D341Med (cell line): ENCODE measurements at places on chromosomes 1 and 21.

DNA sequence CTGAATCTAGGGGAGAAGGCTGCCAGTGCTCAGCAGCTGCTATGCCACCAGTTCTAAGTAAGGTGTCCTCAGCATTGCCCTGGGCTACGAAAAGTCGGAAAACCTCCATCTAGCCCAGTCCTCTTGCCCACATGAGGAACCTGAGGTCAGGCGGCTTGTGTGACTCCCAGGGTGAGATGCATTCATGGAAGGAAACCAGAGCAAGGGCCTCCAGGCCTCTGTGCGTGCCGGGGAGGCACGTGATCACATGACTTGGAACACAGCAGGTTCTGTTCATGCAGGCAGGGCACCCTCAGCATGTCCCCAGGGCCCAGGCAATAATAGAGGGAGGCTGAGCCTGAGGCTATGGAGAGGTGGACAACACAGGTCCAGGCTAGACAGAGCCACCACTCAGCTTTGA is 312.5 kb upstream of the DUSP10 start:
- no peak for DNase-seq

GRCh38 chr1:11383553-11384169 is 95.3 kb upstream of the DISP3 start:
- DNase-seq, result no peak

- DNase-seq, result no peak
Measured at GRCh38 chr1:56569661-56570060, 9.7 kb downstream of the PLPP3 start.

GRCh38 chr1:175873290-175873935 is 130.0 kb upstream of the TNR start:
- DNase-seq, result no peak

DNA sequence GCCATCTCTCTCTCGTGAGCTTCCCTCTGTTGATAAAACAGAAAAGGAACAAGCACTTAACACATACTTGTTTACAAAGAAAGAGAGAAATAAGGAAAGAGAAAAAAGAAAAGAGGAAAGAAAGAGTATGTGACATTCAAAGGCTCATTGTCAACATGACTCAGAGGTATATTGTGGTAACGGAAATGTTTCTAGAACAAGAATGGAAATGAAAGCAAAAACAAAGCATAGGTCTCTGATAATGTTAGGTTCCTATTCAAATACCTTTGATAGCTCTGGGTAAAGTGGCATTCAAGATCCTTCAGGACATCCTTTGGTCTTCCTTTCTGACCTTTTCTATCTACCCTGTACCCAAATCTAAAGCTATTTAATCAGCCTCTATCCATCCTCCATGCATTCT is 67.4 kb upstream of the DMRTA2 start:
- DNase-seq, result no peak

GRCh38 chr1:115753361-115753760 is 15.2 kb downstream of the CASQ2 start:
- no peak for DNase-seq

DNA sequence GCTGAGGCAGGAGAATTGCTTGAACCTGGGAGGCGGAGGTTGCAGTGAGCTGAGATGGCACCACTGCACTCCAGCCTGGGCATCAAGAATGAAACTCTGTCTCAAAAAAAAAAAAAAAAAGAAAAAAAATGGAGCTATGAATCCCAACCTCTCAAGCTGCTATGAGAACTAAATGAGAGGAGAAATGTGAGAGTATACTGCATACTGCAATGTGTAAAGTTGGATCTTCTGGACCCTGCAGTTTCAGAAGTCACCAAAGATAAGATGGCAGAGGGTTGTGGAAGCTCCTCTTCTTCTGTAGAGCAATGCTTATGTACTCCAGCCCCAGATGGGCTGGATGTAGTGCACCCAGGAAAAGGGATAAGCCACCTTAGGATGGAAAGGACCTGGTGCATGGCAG is 55.6 kb downstream of the PLXNA2 start:
- no peak for DNase-seq

GRCh38 chr1:228543396-228543795 is 56.2 kb downstream of the RNF187 start:
- no peak for DNase-seq

DNA sequence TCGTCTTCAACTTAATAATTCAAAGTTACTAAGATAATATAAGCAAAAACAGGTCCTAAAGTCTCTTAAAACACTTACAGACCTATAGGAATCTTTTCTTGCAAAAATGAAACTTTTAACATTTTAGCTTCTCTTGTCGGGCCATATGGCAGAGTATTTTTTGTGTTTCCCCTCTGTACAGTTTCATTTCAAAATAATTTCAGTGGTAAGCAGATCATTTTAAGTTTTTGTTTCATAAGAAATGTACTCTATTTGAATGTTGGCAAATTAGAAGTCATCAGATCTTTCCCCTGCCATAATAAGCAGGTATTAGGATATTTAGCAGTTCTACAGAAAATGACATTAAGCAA is 37.9 kb downstream of the RGL1 start:
- DNase-seq, result no peak

- no peak for DNase-seq
Measured at GRCh38 chr1:183454377-183454776, 17.9 kb upstream of the SMG7 start.
